Glomerular endothelial cell (primary cell): ENCODE measurements at places on chromosomes 6 and 20. TPM values are rescaled to one million over a fixed set of nuclear protein-coding genes. Genes with fewer than 3 reads are reported as not detected.

The TFEB gene
- 3.2 and 4.4 TPM in 2 replicates for total RNA-seq

The PMEPA1 gene
- total RNA-seq, result 11.9 and 16.2 TPM in 2 replicates

GRCh38 chr6:56399250-56399671, 151.9 kb upstream of the COL21A1 start:
- no peak for DNase-seq

- DNase-seq, result no peak
Measured at GRCh38 chr6:107641500-107641941, 151.6 kb downstream of the SOBP start.

The ADGRB3 gene
- under 0.01 TPM in 1 of 2 replicates, not detected in the other for total RNA-seq

The TFAP2A gene
- total RNA-seq, result 0.29 and 0.78 TPM in 2 replicates

- no peak for DNase-seq
Measured at GRCh38 chr20:63274381-63275228, 2.0 kb downstream of the ARFGAP1 start.

The SSTR4 gene
- not detected in 2 replicates for total RNA-seq

- DNase-seq, result no peak
Measured at GRCh38 chr20:431012-431904, 23.2 kb downstream of the RBCK1 start.

- no peak for DNase-seq
Measured at GRCh38 chr6:33862536-33862935, 58.7 kb upstream of the MLN start.

The CLPSL1 gene
- not detected in 2 replicates for total RNA-seq
